SK-N-SH (cell line): ENCODE measurements at places on chromosomes 7 and 10.

DNA sequence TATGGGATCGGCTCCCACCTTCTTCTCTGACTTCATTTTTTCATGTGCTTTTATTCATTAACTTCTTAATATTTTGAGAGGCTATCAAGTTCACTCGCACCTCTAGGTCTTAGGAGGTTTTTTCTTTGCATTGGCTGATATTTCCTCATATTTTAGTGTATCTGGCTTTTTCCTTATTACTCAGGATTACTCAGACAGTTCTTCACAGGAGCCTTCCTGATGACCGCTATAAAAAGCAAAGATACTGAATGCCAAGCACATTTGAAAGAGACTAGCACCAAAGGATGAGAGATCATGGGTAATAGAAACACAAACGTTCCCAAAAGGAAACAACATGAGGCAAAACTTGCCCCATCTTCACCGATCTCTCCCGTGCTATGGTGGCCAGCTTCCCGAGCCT, 409.2 kb upstream of the KLF6 start:
- DNase-seq = no peak

DNA sequence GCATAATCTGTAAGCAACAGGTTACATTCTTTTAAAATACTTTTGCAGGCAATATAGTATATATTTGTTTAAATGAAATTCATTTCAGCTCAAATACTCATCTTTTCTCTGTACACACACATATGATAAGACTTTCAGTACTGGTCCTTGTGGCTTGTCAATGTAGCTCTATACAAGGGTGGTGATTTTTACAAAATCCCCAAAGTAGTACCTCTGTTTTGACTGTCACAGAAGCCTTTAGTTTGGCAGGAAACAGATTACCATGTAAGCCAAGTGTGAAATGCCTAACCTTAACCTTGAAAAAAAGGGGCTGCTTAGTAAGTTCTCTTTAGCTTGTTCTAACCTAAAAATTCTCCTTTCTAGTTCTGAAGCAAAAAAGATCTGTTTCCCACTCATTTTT, 87.9 kb downstream of the KCND2 start:
- DNase-seq = no peak

GRCh38 chr10:71268247-71268691, 50.8 kb upstream of the SLC29A3 start:
- no peak for DNase-seq

GRCh38 chr10:97059006-97059871, 126.5 kb downstream of the SLIT1 start:
- DNase-seq = peak; percentile 54

GRCh38 chr10:6600224-6600987, 20.3 kb upstream of the PRKCQ start:
- DNase-seq = no peak

DNA sequence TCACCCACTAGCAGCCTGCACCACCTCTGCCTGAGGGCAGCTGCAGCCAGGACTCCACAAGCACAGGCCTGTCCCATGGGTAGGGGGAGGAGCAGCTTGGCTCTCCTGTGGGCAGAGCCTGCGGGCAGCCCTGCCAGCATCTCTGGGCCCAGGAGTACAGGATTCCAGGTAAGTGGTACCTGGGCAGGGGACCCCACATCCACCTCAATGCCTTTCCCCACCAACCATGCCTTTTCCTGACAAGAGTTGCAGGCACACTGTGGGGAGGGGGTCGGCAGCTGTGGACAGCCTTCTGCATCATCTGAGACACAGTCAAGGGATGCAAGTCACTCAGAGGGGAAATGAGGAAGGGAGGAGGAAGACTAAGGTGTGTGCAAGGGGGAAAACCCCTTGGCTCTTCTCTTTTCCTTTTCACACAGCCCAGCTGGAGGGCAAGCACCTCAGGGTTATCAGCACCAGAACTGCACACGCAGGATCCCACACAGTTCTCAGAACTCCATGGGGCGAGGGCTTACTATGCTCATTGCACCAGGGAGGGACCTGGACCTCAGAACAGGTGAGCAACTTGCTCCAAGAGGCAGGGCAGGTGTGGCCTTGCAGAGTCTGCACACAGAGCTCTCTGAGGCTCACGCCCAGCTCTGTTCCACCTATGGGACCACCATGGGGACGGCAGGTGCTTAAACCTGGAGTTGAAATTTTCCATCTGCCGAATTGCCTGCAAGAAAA, 16.5 kb upstream of the ANTXRL start:
- DNase-seq = no peak

DNA sequence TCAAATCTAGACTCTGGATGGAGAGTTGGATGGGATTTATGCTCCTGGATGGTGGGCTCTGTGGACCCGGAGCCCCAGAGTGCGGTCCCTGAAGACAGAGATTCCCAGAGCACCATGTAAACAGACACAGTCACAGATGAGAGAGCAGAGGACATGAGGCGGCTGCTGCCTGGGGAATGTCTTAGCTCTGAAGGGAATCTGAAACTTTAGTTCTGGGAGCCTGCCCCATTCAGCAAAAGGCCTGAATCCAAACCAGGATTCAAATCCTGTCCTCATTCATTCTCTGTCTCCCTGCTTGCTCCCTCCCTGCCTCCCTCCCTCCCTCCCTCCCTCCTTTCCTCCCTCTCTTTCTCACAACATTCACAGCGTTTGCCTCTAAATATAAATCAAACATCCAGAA, 49.5 kb upstream of the CALD1 start:
- DNase-seq = no peak

GRCh38 chr10:21488957-21489446, 36.5 kb downstream of the SKIDA1 start:
- DNase-seq = no peak

- DNase-seq = no peak
Observed at GRCh38 chr7:12839508-12840153, 152.2 kb downstream of the ARL4A start.

- DNase-seq = no peak
Observed at GRCh38 chr10:96967847-96968246, 135.7 kb downstream of the LCOR start.

DNA sequence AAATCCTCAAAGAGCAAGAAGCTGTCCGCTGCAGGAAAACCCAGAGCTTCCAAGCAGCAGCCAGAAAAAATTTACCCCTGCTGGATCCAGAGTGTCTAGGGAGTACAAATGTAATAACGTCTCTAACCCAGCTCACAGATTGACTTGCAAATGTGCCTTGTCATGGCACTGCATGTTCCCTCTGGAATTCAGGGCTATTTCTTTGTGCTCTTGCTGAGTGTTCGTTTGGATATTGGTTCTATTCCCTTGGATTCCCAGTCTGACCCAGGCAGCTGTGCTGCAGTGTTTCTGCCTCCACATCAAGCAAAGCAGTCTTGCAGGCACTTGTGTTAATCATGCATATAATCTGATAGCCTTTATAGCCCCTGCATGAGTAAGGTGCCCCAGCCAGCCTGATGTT, 209.9 kb upstream of the GHITM start:
- no peak for DNase-seq

GRCh38 chr10:4771554-4772201, 54.3 kb upstream of the AKR1E2 start:
- no peak for DNase-seq

- DNase-seq = no peak
Observed at GRCh38 chr10:6044751-6045313, 17.3 kb downstream of the IL2RA start.

DNA sequence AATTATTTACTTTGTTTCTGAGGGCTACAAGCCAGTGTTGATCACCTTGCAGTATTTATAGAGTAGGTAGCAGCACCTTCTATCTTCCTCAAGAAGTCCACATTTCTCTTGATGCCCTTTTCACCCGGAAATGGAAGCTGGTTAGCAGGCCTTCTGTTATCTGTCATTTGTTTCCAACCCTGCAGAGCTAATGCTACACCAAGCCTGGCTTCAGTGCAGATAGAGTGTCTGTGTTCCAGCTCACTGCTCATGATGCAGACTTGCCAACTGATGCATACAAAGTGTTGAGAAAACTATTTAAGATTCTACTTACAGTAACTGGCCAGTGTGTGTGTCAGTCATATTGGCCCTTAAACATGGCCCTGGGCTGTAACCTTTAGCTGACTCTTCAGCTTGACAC, 301.0 kb downstream of the LHFPL3 start:
- peak; percentile 43 for DNase-seq

- DNase-seq = no peak
Observed at GRCh38 chr10:15254808-15255648, 86.5 kb upstream of the NMT2 start.

- peak; percentile 83 for DNase-seq
Observed at GRCh38 chr10:71608819-71609768, 110.5 kb downstream of the C10orf105 start.

DNA sequence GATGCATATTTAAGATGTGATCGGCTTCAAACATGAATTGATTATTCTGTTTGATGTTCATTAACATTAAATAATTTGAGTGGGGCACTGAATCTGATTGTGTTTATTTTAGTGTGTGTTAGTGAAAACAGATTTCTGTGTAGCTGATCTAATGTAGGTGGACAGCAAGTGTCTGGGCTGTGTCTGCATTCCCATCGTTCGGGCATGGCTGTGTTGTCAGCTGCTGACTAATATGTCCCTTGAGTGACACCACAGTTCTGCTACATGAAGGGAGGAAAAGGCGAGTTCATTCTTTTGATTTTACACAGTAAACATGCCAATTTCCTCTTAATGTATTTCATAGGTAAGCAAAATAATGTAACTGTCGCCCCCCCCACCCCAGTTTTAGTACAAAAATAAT, 203.0 kb downstream of the CNTNAP2 start:
- DNase-seq = peak; percentile 25

DNA sequence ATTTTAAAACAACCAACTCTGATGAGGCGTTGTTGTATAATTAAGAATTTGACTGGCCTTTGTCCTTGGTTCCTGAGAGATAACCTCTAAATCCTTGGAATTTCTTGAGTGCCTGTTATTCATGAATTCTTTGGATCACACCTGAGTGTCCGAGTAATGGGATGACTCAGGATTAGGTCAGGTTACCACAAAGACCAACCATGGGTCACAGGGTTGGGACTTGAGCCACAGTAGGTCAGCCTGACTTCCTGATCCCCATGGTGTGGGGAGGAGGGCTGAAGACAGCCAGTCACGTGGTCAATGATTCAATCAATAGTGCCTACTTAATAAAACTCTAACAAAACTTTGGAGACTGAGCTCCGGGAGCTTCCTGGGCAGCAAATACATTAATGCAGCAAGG, 192.5 kb downstream of the GFRA1 start:
- no peak for DNase-seq

DNA sequence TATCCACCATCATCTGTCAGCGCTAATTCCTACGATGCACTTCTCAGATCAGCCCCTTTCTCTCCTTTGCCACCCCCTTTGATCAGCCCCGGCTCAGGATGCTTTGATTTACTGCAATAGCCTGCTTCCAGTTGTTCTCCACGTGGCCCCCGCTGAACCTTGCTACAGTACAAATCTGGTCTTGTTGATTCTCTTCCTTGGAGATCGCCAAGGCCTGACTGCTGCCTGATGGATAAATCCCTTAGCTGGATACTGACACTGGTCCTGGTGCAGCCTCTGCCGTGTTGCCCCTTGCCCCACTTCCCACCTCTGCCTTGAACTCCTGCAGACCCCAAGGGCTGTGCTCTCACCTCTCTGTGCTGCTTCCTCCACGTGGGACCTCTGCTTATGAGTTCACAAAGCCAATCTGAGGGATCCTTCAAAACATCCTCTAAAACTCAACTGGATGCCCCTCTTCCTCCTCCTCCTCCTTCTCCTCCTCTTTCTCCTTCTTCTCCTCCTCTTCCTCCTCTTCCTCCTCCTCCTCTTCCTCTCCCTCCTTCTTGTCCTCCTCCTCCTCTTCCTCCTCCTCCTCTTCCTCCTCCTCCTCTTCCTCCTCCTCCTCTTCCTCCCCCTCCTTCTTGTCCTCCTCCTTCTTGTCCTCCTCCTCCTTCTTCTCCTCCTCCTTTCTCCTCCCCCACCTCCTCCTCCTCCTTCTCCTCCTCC, 15.3 kb downstream of the PLXNA4 start:
- no peak for DNase-seq

DNA sequence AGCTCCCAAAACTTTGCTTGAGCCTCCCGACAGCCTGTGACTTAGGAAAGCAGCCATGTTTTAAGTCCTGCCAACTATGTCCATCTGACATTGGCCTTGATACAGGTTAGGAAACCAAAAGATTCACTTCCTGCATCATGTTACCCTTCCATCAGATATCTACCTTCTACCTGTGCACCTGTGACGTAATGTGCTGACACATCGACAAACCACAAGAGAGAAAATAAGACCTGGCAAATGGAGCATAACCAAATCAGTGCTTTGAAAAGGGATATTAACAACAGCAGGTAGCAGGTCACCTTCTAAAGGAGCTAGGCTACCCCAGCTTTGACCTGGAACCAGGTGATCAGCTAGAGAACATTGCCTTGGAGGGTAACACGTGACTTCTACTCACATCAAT, 14.8 kb upstream of the PRR15 start:
- no peak for DNase-seq

GRCh38 chr10:132974249-132974796, 32.0 kb upstream of the CFAP46 start:
- DNase-seq = peak; percentile 29

GRCh38 chr10:8114741-8115617, 60.5 kb downstream of the GATA3 start:
- no peak for DNase-seq

GRCh38 chr10:77285529-77286182, 352.0 kb downstream of the KCNMA1 start:
- DNase-seq = no peak

DNA sequence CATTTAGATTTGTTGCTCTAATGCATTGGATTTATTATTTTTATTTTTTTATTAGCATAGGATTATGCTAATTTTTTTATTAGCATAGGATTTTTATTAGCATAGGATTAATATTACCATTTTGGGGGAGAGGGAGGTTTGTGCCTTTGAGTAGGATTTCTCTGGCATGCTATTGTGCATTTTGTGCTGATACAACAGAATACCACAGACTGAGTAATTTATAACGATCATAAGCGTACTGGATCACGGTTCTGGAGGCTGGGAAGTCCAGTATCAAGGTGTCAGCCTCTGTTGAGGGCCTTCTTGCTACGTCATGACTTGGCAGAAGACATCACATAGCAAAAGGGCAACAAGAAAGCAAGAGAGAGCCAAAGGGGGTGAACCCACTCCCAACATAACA, 187.5 kb downstream of the XPNPEP1 start:
- DNase-seq = no peak

DNA sequence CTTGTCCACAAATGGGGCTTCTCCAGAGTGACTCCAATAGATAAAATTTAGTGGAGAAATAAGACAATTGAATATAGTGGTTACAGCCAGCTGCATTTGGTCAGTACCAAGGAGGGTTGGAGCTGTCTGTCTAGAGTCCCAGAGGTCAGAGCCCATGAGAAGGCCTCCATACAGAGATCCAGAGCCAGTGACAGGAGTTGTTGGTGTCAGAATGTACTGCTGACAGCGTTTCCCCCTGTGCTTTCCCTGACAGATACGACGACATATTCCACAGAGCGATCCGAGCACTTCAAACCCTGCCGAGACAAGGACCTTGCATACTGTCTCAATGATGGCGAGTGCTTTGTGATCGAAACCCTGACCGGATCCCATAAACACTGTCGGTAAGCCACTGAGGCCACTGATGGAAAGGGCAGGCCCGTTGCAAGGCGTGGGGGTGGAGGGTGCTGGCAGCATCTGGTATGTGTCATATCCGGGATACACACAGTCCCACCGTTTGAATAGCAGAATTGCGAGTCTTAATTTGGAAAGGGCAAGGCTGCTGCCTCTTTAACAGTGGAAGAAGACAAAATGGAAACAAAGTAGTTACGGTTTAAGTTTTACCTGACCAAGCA, 483.6 kb downstream of the NRG3 start:
- DNase-seq = no peak

- no peak for DNase-seq
Observed at GRCh38 chr7:68433462-68434070, 1164.7 kb upstream of the AUTS2 start.

GRCh38 chr7:85529831-85530230, 343.0 kb upstream of the SEMA3D start:
- no peak for DNase-seq
